ENCODE measurements at places on chromosomes 2 and 18.

DNA sequence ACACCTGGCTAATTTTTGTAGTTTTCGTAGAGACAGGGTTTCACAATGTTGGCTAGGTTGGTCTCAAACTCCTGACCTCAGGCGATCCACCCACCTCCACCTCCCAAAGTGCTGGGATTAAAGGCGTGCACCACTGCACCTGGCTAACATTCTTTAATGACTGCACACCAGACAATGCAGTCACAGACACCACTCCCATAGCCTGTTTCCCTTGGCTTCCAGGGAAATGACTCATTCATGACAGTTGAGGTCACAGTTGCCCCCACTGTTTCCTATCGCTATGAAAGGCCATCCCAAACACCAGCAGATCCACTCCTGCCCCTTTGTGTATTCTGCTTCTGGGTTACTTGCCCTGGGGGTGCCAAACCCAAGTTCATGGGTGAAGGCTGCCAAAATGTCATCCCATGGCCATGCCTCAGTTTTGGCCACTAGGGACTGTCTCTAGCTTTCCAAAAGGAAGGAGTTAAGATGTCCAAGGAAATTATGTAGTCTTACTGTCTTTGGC lies 8.7 kb downstream of the CHMP1B start:
- DNase-seq: no peak

- DNase-seq: no peak
These were observed 657 bp downstream of the ARL6IP6 start for GRCh38 chr2:152718909-152719645.

DNA sequence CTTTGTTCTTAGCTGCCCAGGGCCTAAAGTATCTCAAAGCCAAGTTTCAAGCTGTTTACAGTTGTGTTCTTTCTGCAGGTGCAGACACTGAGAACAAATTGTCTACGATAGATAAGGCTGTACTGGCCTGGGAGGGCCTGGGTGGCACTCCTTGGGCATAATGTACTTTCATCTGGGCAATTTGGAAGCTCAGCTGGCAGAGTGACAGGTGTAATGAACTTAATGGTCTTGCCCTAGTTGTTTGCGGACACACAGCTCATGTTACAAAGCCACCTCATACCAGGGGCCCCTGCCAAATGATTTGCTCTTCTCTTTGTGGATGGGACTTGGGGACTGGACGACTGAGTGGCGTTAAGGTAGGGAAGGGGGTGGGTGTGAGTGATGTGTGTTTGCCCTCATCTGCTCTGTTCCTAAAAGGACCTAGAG lies 4.3 kb downstream of the LDLRAD4 start:
- no peak for DNase-seq

- DNase-seq: no peak
These were observed 191.3 kb downstream of the TFCP2L1 start for GRCh38 chr2:121093692-121094091.

GRCh38 chr2:224579411-224579810 lies 5.8 kb downstream of the CUL3 start:
- DNase-seq: no peak

GRCh38 chr2:170163411-170164065 lies 14.4 kb upstream of the MYO3B start:
- DNase-seq: no peak

DNA sequence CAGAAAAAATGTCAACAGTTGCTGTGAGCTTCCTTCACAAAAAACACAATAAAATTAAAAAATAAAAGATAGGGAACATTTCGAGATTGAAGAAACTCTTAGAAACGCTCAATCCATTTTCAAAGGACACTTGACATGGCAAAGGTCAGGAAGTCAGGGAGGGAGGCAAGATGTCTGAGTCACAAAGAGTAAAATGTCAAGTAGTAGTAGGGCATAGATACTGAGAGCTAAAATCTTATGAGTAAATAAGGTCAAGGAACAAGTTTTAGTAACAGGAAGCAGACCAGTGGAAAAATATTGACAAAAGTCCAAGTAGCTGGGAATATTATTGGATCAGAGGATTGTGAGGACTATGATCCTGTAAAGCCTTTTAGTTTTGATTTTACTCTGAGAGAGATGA lies 495.6 kb downstream of the TMX3 start:
- no peak for DNase-seq

DNA sequence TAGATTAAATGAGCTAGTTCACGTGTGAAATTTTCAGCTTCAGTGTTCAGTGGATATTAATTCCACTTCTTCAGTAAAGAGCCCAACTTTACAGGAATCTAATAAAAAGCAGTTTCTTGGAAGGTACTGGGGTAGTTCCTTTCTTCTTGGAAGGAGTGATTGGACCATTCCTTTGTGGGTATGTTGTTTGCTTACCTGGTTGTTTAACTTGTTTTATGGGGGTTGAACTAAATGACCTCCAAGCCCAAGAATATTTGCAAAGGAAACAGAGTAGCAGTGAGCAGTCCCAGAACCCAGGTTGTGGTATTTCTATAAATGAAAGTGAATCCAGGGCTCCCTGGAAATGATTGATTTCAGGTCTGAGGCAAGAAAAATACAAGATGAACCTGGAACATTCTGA lies 31.4 kb downstream of the KCNJ13 start:
- DNase-seq: no peak

DNA sequence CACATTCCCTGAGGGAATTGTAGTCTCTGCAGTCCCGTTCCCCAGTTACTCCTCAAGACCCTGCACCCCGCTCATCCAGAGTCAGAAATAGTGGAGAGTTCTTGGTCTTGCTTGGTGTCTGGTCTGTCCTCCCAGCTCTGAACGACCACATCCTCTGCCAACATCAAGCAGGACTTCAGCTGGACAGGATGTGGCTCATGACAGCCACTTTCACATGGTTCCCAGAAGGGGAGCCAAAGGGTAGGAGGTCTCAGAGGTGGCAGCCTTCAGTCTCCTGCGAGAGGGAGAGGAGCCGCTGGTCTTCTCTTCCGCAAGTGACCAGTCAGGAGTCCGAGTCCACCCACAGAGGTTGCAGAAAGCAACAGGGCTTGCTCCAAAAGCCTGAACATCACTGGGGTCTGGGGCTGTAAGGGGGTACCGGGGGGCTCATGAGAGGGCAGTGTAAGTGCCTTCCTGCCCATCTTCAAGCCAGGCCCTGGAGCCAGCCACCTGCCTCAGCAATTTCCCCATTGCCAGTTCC lies 29.8 kb downstream of the B3GNT7 start:
- DNase-seq: no peak

DNA sequence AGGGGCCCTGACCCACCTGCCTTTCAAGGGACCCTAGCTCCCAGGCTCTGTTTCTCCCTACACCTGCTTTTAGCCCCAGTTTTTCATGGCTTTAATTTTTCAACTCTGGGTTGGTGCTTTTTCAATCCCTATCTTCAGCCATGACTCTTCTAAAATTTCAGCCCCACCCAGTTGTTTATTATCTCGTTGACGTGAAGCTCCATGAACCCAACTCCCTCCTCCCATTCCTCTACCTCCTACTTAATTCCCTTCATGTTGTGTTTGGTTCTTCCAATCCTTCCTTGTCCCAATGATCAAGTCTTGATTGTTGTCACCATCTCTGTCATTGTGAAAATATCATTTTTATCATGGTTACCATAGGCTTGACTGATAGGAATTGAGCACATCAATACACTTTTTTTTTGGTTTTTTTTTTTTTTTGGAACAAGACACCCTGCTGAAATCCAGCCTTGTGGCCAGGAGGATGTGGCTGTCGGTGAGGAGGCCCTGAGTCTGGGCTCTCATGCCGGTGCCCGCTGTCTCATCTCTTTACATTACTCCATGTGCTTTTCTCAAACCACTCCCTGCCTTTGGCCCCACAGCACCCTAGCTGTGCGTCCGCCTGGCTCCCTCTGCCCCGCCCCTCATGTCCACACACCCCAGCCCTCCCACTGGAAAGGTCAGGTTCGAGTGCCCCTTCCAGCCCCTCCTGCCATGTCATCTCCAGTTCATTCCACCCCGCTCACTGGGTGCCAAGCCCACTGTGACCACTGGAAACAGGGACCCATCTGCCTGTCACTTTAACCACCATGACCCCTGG lies 39.3 kb downstream of the NAPG start:
- DNase-seq: no peak

DNA sequence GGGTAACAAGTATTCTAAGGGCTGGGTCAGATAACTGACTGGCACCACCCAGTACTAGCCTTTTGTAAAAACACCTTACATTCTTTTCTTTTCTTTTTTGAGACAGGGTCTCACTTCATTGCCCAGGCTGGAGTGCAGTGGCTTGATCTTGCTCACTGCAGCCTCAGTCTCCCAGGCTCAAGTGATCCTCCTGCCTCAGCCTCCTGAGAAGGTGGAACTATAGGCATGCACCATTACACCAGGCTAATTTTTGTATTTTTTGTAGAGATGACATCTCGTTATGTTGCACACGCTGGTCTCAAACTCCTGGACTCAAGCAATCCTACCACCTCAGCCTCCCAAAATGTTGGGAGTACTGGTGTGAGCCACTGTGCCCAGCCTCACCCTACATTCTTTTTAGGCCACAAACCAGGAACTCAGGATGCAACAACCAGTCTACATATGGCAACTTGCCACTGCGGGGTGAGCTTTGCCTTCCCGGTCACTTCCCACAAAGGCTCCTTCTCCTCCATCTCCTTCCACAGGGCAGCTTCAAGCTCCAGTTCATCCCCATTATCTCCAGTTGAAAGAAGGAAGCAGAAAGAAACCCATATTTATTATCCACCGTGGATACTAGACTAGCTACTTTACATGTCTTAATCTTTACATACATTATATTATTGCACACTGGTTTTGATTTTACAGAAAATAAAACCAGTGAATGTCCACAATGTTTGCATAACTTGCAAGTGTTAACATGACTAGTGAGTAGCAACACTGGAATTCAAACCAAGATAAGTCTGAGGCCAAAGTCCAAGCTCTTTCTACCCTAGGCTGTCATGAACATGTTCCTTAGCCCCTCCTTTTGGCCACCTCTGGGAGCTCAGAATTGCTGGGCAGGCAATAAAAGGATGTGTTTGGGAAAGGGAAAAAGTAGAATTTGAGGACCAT lies 23.7 kb upstream of the AP1S3 start:
- no peak for DNase-seq

- DNase-seq: no peak
These were observed 447.9 kb downstream of the IRS1 start for GRCh38 chr2:226351711-226352110.

GRCh38 chr2:234139755-234140154 lies 89.3 kb downstream of the SPP2 start:
- no peak for DNase-seq
